ENCODE measurements at places on chromosomes 12 and 14.
A peak's percentile ranks its signal among the peaks of the same experiment; 100 is the strongest.

DNA sequence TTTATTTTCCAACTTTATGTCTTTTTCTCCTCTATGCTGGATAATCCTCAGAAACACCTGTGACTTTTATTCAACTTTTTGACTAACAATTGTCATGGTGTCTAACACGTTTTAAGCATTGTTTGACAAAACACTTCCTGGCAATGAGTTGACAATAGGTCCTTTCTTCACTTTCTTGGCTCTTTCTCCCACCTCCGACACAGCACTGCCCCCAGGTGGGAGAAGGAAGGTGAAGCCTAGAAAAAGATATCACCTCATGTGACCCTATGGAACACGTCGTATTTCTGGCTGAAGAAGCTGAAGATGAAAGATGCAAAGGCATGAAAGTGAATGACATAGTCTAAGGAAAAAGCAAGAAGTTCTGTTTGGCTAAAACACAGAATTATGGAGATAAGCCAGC is 430.0 kb downstream of the ETNK1 start:
- DNase-seq = peak; percentile 52

- no peak for DNase-seq
Observed at GRCh38 chr12:87807086-87807485, 222.1 kb downstream of the C12orf50 start.

DNA sequence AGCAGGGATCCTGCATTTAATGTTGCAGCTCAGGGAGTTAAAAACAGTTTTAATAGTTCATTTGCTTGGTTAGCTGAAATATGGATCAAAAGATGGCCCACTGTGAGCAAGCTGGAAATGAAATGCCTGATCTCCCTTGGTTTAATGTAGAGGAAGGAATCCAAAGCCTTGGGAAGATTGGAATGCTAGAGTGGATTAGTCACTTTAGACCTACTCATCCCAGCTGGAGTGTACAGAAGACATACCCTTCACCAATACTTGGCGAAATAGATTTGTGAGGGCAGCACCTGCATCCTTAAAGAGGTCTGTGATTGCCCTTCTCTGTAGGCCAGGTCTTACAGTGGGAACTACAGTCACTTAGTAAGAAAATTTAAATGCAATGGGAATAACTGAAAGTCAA is 58.0 kb upstream of the KRAS start:
- no peak for DNase-seq

- DNase-seq = no peak
Observed at GRCh38 chr14:59321626-59321949, 133.1 kb downstream of the DAAM1 start.

DNA sequence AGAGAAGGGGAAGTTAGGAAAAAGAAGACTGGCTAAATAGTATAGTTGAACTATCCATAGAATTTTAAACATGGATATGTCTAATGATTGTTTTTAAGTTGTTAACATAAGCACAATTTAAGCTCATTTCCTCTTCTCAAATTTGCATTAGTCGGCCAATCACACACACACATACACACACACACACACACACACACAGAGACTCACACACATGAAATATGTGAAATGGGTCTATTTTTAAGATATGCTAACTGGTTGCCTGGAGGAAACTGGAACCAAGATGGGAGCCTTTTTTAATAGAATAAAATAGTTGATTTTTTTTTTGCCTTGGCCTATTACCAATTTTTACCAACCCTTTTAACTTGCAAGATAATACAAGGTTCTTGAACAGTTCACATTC is 24.0 kb upstream of the STYK1 start:
- no peak for DNase-seq

GRCh38 chr12:116598311-116599284 is 39.4 kb downstream of the MAP1LC3B2 start:
- DNase-seq = no peak

GRCh38 chr12:115932066-115932465 is 345.4 kb downstream of the MED13L start:
- DNase-seq = peak; percentile 39

DNA sequence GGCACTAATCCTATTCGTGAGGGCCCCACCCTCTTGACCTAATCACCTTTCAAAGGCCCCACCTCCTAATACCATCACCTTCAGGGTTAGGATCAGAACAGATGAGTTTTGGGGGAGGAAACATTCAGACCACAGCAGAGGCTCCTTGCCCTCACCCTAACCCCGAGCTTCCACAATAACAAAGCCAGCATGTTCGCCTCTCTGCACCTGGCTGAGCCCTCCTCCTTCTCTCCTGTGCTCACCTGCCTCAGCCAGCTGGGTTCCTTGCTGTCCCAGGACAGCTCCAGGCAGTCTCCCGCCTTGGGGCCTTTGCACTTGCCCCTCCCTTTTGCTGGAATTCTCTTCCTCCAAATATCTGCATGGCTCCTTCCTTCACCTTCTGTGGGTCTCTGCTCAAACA is 9.7 kb upstream of the RAN start:
- no peak for DNase-seq

DNA sequence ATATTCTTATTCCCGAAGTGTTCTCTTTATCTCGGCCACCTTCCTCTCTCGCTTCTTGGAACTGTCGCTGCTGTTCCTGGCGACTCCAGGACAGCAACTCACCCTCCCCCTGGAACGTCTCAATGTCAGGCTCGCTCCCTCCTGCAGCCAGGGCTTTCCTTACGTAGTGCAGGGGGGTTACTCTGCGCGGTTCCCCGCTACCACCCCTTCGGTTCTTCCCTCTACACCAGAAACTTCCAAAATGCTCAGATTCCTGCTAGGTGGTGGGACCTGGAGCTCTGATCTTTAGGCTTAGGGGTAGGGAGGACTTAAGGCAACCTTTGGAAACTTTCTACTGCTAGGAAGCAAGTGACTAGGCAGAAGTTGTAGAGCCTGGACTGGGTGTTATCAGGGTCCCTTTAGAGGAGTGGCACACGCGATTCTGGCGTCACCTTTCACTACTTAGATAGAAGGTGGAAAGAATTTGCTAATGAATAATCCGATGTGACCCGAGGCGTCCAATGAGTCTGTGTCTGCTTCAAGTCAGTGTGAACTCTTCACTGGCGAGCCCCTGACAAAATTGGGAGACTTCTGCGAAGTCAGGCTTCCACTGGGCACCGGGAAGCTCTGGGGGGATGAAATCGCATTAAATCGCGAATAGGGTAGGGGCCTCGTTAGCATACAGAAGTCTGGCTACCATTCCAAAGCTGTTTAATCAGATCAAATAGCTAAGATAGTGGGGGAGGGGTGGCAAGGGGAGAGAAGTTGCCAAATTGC is 900 bp upstream of the DPF3 start:
- DNase-seq = no peak

DNA sequence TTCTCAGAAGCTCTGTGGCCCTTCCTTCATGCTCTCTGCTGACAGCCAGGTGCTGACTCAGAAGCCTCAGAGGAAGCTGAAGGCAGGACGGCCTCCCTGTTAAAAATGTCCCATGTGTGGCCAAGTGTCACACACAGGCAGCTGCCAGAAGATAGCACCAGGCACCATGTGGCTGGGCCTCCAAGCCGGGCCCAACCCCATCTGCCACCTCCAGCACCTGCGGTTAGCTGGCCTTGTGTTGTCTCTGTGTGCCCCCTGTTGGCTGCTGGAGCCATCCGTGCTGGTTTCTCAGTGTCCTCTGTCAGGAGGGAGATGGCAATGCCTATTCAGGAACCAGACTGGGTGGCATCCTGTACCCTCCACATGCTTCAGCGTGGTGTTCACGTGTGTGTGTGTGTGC is 63.2 kb downstream of the TSPAN11 start:
- peak; percentile 47 for DNase-seq

DNA sequence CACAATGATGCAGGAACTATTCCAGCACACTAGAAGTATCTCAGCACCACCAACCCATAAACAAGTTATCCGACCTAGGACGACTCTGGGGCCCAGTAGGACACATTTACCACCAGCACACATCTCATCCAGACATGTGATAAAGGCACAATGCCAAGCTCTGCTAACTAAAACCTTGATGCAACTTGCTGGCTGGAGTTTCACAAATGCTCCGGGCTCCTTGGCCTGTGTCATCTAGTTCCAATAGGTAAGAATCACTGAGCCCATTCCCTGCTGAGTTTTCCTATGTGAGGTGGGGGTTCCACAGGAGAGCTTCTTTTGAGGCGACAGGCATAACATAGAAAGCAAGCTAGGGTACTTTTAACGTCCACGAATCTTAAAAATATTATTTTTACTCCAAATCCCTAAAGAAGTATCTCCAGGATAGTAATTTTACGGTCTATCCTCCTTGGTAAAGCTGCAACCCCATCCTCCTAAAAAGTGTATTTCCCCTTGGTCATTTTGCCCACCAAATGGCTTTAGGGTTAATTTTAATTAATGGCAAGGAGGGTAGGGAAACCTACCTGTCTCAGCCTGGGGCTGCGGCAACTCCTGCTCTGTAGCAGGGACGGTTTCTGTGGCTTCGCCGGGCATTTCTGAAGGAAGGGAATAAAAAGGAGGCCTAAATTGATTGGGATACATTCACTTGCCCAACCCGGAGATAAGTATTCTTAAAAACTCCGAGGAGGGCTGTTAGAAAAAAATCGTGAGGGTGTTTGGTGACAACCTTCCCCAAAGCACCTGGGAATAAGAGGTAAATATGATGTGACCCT is 1.0 kb downstream of the NACA start:
- peak; percentile 55 for DNase-seq

GRCh38 chr12:106971065-106971464 is 15.4 kb downstream of the TMEM263 start:
- no peak for DNase-seq

GRCh38 chr12:48002414-48002730 is 1.9 kb downstream of the COL2A1 start:
- no peak for DNase-seq

- DNase-seq = no peak
Observed at GRCh38 chr12:71448150-71448581, 8.6 kb downstream of the LGR5 start.

DNA sequence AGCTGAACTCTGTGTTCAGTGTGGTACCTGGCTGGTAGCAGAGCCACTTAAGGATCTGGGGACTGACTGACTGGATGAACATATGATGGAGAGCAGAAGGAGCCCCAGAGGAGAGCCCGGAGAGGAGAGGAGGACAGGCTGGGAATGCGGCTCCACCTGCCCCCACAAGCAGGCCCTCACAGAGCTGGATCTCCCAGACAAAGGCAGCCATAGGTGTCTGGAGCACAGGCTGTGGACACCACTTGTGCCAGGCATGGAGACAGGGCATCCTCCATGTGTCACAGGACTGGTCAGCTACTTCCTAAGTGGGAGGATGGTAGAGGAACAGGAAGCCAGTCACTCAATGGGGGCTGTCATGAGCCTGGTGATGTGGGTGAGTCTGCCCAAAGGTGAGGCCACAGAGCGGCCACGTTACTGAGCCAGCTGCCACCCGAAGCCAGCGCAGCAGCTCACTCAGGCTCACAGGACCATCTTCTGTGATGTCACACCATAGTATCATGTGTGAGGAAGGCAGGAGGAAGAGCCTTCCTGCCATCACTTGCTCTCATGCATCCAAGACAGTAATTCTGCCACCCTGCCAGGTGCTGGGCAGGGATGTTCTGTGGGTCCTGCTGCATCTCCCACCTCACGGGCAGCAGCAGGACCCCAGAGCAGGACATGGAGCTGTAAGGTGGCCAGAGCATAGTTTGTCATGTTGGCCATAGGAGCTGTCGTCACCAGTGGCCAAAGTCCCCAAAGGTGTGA is 72.1 kb downstream of the PRIMA1 start:
- DNase-seq = no peak

DNA sequence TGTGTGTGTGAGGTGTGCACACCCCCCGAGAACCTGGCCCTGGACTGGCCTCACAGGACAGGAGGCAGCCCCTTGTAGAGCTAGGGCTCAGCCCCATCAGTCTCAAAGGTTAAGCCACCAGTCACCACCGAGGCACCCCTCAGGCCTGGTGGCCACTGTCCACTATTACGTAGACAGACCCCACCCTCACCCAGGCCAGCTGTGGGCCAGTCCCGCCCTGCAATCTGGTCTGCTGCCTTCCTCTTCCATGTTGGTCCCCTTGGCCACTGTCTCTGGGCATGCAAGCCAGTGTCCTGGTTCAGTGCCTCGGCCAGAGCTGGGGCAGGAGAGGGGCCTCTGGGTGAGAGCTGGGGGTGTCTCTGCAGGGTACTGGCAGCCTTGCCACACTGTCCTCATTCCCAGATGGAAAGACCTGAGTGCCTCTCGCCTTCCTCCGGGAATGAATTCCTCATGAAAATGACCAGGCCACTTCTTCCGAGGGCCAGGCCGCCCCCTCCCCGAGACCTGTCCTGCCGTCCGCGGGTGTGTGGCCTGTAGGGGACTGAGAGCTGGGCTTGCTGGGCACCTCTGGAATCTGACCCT is 897 bp upstream of the TEX22 start:
- peak; percentile 28 for DNase-seq

GRCh38 chr14:105118646-105119407 is 49.7 kb downstream of the JAG2 start:
- DNase-seq = no peak

DNA sequence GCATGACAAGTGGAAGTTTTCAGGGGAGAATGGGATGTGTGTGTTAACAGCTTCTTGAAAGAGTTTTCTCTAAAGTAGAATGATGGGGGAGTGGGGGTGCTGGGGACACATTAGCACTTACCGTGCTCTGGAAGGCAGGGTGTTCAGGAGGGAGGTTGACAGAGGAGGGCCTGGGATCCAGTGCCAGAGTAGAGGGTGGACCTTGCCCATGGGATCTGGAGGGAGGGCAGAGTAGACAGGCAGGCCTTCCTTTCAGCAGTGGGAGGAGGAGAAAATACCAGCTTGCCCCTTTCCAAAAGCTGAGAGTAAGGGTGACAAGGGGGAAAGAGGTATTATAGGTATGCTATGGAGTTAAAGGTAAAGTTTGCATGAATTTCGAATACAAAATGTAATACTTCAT is 40.1 kb downstream of the TRAF3 start:
- DNase-seq = no peak

Measured in NB4 (cell line).